ENCODE measurements at places on chromosomes 3 and 15.

DNA sequence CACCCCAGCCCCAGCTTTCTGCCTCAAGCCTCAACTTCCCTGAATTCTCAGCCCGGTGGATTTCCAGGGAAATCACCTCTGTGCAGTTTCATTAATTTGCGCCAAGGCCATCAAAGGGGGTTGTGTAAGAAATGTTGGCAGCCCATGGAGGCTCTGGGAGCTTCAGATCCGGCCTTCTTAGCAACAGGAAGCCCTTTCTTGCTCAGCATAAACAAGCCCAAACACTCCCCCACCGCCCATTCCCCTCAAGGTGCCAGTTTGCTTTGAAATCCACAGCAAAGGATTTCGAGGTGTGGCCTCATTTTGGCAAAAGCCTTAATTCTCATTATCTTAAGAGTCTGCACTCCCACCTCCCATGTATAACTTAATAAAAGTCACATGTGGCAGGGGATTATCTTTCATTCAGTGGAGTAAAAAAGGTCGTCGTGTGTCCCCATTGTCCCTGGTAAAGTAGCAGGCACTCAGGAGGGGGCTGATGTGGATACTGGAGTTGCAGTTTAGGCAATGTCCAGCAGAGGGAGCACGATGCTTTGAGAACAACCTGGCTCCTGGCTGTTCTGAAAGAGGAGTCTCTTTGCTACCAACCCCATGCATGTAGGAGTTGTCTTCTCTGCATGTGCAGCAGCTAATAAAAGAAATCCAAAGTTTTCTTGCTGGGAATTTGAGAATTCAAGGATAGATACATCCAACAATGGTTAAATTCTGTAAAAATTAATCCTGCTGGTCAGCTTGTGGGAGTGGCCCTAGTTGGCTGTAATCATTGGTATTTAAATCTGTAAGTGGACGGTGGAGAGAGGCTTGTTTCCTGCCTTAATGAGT, 39.5 kb downstream of the EBLN2 start:
- peak; percentile 49 for DNase-seq

GRCh38 chr15:29032229-29032625, 146.5 kb downstream of the APBA2 start:
- DNase-seq: no peak

DNA sequence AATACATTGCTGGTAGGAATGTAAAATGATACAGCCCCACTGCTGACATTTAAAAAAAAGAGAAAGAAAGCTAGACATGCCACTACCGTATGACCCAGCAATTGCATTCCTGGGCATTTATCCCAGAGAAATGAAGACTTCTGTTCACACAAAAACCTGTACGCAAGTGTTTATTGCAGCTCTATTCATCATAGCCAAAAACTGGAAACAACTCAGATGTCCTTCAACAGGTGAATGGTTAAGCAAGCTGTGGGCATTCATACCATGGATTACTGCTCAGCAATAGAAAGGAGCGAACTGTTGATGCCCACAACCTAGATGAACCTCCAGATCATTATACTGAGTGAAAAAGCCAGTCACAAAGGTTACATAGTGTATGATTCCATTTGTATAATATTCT, 132.5 kb downstream of the MAP2K5 start:
- DNase-seq: no peak

DNA sequence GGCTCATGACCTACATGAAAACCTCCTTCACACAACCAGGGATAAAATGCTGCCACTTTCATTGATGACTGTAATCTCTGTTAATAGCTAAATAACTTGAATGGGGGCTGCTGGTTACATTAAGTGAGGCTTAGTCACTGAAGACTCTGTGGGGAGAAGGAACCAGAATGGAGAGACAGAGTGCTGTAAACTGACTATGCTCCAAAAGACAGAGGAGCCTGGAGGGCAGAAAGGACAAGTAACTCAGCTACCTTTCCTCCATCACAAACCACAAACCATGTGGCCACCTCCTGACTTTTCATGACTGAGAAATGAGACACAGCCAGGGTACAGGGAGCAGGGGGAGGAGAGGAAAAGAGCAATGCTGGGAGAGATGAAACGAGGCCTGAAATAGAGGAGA, 97.1 kb upstream of the TRIM42 start:
- no peak for DNase-seq

DNA sequence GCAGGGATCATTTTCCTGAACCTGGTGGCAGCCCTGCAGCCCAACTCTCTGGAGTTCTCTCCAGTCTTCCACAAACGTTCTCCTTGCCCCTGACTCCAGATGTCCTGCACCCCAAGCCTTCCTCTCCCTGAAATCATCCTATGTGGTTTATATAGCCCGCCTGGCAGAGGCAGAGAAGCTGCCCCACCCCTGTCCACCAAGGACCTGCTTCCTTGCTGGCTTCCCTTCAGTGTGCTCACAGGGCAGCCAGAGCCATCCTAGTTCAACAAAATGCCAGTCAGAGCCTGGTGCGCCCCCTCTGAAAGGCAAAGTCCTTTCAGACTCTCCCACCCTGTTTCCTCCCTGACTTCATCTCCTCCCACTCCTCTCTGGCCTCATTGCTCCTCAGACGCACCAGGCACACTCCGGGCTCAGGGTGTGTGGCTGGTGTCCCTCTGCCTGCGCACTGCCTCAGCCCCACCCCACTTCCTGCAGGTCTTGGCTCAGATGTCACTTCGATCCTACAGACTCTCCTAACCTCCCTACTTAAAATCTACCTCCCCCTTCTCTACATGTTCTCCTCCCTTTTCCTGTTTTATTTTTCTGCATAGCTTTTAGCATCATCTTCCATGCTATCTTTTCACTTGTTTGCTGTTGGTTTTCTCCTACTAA, 5.9 kb downstream of the KBTBD13 start:
- DNase-seq: no peak

- no peak for DNase-seq
Observed at GRCh38 chr3:7789324-7789723, 712.3 kb upstream of the LMCD1 start.
